ENCODE measurements at places on chromosomes 12 and 14.
A peak's percentile ranks its signal among the peaks of the same experiment; 100 is the strongest.

- no peak for DNase-seq
Measured at GRCh38 chr12:111245701-111246476, 123.0 kb downstream of the PHETA1 start.

- DNase-seq: peak; percentile 14
Measured at GRCh38 chr12:49019443-49020324, 1.1 kb upstream of the PRKAG1 start.

DNA sequence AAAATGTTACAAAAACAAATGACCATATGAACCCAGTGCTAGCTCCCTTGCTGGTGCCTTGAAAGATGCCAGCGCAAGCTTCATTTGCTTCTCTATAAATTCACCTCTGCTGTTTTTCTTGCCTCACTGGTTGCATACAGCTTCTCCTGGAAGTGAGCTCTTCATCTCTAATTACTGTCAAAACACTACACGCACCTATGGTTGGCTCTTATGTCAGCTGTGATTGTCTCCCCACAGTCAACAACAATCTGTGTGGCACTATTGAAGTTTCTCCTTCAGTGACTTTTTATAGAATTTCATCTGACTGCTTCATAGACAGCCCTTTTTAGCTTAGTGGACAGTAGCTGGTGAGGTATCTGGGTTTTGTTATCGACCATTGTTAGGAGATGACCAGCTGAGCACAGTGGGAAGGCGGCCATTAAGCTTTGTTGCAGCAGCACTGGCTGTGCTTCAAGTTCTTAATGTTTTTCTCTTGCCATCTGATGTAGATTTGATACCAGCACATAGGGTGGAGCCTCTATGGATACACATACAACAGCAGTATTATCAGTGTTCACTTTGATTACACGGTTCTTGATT, 131.8 kb downstream of the KITLG start:
- DNase-seq: peak; percentile 59

DNA sequence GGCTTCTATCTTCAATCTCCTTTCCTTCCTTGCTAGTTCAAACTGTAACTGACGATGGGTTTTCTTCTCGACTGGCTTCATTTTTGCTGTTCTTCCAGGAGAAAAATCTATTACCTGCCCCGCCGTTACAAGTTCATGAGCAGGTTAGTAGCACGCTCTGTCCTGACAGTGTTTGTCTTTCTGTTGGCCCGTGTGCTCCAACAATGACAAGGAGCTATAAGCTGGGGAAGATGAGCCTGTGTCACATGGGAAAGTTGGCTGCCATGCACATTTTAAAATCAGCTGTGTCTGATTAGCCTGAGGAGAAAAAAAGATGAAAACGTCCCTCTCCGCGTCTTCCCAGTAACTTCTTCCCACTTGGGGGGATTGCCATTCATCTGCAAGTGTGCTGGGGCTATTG, 180.2 kb downstream of the ANO4 start:
- no peak for DNase-seq

GRCh38 chr14:102750376-102750775, 26.9 kb upstream of the TRAF3 start:
- DNase-seq: no peak

DNA sequence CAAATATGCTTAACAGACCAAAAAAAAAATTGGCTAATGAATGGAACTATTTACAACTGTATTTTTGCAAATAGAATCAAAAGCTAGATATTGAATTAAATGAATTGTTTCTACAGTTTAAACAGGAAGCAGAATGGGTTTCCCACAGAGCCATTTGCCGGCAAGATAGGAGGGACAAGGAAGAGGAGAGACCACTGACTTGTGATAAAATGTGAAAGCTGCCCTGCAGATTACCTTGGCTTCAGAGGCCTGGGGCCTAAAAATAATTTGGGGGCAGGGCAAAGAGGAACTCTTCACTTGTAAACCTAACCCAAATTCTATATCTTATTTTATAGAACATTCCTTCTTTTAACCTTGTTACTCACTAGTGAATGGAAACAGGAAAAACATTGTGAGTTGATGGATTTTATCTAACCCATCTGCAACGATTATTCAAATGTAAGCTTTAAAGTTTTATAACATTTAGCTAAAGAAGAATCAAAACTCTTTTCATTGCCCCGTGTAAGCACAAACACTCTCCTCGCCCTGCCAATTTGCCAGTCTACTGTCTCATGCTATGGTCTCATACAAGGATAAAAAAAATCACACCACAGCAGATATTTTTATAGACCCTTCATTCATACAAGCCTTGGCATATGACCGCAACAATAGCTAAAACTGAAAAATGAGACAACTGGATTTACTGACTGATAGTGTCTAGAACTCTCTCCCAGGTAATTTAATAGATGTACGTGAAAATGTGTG, 49.5 kb upstream of the MDM1 start:
- DNase-seq: no peak

GRCh38 chr14:103091041-103091882, 3.3 kb upstream of the EXOC3L4 start:
- DNase-seq: peak; percentile 48

- DNase-seq: no peak
Measured at GRCh38 chr12:51722431-51722830, 126.1 kb downstream of the FIGNL2 start.

DNA sequence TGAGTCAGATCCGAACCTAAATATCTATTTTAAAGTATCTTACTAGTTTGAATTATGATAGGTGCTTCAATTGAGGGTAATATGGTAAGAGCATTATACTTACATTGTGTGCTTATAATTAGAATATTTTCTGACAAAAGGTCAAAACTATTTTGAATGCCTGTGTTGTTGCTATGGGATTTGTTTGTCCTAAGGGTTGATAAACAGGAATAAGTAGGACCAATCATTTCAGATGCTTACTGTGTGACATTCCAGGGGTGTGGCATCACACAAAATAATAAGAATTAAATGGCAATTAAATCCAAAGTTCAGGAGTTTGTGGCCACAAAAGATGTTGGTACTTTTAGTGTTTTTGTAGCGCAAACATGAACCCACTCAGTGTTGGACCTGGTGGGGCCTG, 256.2 kb upstream of the DDHD1 start:
- no peak for DNase-seq

DNA sequence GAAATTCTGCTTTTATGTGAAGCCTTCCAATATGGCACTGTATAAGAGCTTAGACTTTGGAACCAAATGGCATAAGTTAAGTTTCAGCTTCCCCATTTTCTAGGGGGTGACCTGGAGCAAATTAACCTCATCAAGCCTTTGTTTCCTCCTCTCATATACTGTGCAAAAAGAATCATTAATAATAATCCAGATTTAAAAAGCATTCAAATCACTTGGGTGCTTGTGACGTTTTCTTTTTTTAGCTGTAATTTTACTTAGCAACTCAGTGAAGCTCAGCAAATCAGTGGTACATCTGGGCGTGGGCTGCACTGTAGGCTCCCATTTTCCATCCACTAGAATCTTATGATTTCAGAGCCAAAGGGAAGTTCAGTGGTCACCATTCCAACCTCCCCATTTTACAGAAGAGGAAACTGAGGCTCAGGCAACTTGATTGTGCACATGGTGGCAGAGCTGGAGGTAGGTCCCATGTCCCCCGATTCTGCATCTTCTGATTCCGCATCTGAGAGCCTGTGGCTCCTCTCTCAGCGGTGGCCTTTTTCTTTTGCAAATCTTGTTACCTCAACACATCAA, 131.2 kb downstream of the SNAPC1 start:
- DNase-seq: no peak

GRCh38 chr12:60262378-60262777, 666.5 kb downstream of the SLC16A7 start:
- DNase-seq: no peak

DNA sequence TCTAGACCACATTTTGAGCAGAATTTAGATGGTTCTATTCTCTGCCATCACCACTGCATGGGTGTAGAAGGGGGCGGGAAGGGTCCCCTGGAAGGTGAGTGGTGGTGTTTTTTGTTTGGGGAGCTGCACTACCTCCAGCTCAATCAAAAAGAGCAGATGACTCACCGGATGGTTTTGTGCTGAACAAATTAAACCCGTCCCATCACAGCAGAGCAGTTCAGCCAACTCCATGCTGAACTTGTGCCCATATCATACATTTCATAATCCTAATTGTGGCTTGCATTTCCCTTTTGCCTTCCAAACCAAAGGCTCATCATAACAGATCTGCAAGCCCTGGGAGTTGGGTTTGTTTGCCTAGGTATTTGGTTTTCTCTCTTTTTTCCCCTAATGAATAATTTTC, 53.0 kb upstream of the RPH3A start:
- no peak for DNase-seq

- no peak for DNase-seq
Measured at GRCh38 chr14:98953551-98954348, 318.2 kb downstream of the BCL11B start.

DNA sequence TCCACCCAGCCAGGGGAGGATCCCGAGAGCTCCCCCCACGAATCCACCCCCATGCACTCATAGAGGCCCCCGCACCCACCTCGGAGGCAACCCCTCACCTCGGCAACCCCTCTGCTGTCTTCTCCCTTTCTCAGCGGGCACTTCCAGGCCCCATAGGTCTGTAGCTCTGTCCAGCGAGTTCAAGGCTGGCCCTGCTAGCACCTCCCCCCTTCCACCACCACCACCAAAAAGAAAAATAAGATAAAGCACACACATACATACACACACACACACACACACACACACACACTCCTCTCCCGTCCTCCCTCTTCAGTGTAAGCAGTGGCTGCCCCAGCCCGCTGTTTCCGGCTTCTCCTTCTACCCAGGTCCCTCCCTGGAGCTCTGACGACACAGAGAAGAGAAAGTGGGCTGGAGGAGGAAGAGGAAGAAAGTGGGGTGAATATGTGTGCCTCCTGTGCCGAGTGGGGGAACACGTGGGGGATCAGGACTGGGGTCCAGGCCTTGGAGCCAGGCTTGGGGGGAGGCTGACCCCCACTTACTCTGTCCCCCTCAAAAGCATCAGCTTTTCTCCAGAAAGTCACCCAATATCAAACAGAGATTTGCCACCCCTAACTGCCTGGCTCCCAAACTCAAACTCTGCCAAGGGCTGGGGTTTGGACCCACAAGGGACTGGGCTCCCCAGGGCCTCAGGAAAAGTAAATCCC, at the start of gene STAT6:
STAT6 (minus strand) TSS at position 332 of the 704 bp plus-strand sequence. CDS start 3,084 bp downstream, outside the sequence.
- DNase-seq: no peak

DNA sequence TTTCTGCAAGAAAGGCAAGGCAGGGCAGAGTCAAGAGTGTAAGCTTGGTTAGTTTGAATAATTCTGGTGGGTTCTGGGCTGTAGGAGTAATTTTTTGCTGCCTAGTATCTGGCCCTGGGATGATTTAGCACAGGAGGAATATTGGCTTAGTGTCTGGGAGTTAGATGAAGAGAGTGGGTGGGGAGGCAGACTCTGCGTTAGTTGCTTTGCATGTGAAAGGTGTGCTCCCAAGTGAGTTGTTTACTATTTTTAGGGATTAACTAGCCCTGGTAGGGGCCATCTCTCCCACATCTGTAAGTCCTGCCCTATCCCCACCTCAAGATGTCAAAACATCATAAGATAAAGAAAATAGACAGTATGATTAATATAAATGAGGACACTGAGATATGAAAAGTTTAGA, 249.7 kb downstream of the LRIG3 start:
- no peak for DNase-seq

DNA sequence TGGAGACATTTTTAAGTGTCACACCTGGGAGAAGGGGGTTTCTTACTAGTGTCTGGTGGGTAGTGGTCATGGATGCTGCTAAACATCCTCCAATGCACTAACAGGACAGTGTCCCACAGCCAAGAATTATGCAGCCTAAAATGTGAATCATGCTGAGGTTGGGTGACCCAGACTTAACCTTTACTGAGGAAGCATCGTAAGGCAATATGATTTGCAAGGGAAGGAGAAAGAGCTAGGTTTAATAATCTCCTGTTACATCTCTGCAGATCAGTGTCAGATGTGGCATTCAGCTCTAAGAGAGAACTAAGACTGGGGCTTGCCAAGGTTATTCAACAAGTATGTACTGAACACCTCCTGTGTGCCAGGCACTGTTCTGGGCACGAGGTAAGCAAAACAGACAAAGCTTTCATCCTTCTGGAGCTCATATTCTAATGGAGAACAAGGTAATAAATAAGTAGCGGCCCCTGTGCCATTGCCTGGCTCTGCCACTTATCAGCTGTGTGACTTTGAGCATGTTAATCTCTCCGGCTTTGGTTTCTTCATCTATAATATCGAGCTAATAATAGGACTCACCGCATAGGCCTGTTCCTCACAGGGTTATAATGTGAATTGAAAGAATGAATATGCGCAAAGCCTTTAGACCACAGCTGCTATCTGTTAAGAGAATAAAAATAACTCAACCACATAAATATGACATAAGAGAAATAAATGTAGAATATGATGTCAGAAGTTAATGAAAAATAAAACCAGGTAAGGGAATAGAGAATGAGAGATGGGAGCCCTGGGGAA, 13.5 kb upstream of the GOLGA5 start:
- DNase-seq: no peak

DNA sequence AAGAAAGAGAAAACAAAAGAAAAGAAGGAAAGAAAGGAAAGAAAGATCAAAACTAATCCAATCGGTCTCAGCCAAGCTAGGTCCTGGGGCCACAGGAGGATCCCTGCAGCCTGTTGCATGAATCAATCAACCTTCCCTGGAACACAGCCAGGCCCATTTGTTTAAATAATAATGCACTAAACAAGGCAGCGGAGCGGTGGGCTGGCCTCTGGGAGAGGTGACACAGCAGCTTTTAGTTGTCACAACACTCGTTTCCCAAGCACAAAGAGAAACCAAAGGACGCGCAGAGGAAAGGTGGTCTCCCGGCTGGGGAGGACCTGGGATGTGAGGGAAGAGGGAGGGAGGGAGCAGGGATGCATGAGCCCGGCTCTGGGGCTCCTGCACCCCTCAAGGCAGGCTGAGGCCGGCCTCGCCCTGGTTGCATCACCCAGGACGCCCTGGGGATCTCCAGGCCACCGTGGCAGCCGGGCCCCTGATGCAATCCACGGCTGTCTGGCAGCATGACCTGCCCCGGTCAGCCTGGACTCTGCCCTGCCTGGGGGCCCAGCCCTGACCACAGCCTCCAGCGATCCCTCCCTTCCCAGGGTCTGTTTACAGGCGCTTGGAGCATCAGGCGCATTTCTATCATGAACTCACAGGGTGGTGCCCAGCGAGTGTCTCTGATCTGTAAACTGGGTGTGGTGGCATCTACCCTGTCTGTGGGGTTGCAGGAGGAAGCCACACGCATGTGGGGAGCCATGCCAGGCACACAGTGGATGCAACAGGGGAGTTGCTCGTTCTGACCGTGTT, 32.5 kb downstream of the MMP17 start:
- DNase-seq: peak; percentile 55

DNA sequence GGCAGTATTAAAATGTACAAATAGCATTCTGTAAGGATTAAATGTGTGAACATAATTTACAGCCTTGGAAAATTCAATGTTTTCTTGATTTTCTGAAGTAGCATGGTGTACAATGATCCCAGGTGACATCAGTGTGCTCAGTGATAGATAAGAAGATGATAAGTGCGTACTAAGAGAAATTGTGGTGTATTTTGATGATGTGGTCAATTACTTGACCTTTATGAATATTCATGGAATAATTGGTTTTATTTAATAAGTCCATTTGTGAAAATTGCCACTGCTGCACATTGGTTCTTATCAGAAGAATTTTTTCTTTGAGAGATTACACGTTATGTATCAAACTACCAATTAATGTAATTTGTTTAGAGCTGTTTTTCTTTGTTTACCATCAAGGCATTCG, 128.8 kb downstream of the FOXG1 start:
- no peak for DNase-seq

GRCh38 chr12:8475508-8476203, 19.9 kb downstream of the CLEC6A start:
- DNase-seq: no peak
